ENCODE measurements at places on chromosomes 13 and 19.
A peak's percentile ranks its signal among the peaks of the same experiment; 100 is the strongest.

- peak; percentile 53 for DNase-seq
Observed at GRCh38 chr19:12786141-12786870, 5.0 kb upstream of the JUNB start.

GRCh38 chr13:37476874-37477273, 121.7 kb downstream of the POSTN start:
- no peak for DNase-seq

- DNase-seq, result peak; percentile 46
Observed at GRCh38 chr19:7550987-7551761, 15.7 kb downstream of the PNPLA6 start.

DNA sequence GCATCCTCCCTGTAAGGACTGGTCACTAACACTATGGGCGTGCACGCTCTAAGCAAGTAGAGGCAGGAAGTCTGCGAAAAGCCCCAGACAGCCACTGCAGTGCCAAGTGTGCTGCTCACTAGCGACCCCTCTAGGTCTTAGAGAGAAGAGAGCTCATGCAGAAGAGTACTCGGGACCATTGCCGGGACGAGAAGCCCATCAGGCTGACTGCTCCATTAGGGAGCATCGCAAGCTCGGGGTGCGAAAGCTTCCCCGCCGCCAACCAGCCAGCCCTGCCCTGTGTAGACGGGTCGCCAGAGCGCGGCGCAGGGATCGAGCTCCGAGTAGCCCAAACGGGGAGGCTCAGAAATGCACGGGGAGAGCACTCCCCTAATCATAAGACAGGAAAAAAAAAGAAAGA, 16.6 kb downstream of the POU4F1 start:
- DNase-seq, result no peak

DNA sequence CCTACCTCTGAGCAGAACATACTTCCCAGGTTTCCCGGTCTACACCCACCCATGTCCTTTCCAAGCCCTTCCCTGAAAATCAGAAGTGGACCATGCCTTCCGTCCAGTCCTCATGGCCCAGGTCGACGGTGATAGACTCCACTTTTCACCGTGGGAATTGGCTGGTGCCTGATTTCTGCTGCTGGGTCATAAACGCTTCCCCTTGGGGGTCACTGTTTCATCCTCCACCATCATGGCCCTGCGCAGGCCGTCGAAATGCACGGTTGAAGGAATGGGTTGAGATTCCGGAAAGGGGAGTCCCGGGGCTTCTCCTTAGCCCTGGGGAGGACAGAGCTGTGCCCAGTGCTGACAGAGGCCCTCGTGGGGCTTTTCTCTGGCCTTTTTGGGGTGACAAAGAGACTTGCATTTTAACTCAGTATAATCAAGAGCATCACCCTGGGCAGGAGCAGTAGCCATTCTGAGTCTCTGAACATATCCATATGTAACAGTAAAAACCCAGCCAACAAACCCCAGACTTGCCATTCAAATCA, 75.5 kb downstream of the SOX1 start:
- DNase-seq, result no peak

DNA sequence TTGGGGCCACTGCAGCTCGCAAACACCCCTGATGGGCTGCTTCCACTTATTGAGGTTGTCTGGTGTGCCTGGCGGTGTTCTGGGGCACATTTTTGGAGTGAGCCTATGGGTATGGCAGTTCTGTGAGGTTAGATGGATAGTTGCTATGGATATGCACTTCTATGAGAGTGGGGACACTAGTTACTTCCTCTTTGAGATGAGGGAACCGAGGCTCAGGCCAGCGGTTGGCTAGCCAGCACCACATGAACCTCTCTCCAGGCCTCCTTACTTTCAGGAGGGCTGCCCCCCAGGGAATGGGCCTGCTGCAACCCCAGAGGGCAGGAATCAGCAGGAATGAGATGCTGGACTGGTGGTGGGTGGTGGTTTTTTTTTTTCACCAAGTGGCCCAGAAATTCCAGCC, 13.5 kb upstream of the PRR19 start:
- DNase-seq, result no peak

Measured in CD4-positive, alpha-beta T cell treated with Interleukin-21 for 1 hour (primary cell).